ENCODE measurements at places on chromosomes 7 and 10. TPM values are rescaled to one million over a fixed set of nuclear protein-coding genes. Genes with fewer than 3 reads are reported as not detected.
A peak's percentile ranks its signal among the peaks of the same experiment; 100 is the strongest.

The LRRC27 gene
- 11.1 TPM for total RNA-seq

The BRI3 gene
- 300 TPM for total RNA-seq

The HMX2 gene
- total RNA-seq = not detected

The CELF2 gene
- 27.5 TPM for total RNA-seq

- DNase-seq = no peak
Measured at GRCh38 chr10:113506476-113506875, 46.4 kb upstream of the HABP2 start.

DNA sequence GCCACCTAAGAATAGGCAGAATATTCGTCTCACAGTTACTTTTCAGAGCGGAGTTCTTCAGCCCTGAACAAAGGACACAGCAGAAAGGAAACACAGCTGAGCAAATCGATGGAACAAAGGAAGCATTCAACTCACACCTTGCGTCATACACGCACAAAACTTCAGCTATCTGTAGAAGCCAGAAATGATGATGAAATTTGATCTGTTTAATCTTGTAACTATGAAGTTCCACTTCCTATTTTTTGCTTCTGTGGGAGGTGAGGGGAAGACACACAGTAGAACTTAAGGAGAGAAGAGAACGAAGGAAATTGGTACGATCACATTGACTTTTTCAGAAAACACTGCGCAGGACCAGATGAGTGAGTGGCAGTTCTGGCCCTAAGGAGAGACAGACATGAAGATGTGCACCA lies 26.2 kb downstream of the FAM171A1 start:
- DNase-seq = no peak

GRCh38 chr10:98074315-98074911 lies 44.0 kb upstream of the CRTAC1 start:
- DNase-seq = peak; percentile 46

DNA sequence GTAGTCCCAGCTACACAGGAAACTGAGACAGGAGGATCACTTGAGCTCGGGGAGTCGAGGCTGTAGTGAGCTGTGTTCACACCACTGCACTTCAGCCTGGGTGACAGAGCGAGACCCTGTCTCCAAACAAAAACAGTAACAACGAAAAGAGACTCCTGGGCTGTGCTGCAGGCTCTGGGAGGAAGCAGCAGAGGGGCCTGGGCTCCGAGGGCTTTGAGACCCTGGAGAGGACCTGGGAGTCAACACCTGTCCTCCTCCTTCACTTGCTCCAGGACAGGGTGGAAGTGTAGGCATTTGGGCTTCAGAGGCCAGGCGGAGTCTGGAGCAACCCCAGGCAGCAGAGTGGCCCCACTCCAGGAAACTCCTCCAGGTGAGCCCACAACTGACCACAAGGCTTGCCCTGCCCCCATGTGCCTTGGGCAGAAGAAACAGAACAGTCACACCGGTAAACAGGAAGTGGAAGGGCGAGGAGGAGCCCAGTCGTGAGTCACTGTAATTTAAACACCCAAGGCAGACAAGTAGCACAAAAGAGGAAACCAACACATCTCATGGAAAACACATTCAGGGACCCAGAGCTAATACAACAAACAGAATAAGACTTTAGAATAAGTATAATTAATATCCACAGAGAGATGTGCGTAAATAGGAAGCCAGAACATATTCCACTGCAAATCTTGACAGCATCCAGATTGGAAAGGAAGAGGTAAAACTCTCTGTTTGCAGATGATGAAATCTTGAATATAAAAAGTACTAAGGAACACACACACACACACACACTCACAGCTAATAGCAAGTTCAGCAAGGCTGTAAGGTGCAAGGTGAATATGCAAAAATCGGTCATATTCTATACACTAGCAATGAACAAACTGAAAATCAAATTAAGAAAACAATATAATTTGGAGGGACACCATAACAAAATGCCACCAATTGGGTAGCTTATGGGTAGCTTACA lies 20.5 kb upstream of the RASGEF1A start:
- no peak for DNase-seq

DNA sequence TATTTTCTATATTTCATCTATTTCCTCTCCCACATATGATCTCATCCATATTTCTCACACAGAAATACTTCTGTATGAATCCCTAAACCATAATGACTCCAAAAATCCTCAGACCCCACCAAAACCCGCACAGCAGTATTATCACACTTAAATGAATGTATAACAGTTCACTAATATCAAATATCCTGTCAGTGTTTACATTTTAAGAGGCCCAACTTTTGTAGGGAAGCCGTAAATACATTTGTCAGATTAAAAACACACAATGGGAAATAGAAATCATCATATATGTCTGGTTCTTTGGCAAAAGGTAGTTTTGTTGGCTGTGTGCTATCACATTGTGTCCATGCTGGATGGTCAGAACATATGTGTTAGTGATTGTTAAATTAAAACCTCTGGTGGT lies 4.2 kb downstream of the AUTS2 start:
- DNase-seq = no peak

Data from endothelial cell (in vitro differentiated cells).